ENCODE measurements at places on chromosomes 2 and 18. TPM values are rescaled to one million over a fixed set of nuclear protein-coding genes. Genes with fewer than 3 reads are reported as not detected.
A peak's percentile ranks its signal among the peaks of the same experiment; 100 is the strongest.

The LINC00305 gene
- not detected for total RNA-seq

The SLC9A4 gene
- not detected for total RNA-seq

The DIPK1C gene
- not detected for total RNA-seq

The CTLA4 gene
- total RNA-seq = not detected

The CRYGD gene
- total RNA-seq = not detected

GRCh38 chr2:202815548-202816360 is 55.8 kb downstream of the ICA1L start:
- DNase-seq = no peak

DNA sequence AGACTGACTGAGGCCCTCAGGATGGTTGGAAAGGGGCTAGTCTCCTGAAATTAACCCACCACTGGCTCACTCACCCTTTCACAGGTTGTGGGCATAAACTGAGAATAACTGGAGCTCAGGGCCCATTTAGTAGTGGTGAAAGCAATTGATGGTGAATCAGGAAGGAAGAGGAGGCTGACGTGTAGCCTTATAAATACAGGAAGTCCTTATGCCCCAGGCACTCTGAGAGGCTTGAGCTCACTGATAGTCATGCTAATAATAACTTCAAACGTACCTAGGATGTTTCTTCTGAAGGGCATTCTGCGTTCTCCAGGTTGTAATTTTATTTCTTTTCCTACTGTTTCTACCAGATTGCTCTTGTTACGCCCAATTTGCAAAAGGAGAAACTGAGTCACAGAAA is 328.4 kb downstream of the CLIP4 start:
- DNase-seq = no peak

DNA sequence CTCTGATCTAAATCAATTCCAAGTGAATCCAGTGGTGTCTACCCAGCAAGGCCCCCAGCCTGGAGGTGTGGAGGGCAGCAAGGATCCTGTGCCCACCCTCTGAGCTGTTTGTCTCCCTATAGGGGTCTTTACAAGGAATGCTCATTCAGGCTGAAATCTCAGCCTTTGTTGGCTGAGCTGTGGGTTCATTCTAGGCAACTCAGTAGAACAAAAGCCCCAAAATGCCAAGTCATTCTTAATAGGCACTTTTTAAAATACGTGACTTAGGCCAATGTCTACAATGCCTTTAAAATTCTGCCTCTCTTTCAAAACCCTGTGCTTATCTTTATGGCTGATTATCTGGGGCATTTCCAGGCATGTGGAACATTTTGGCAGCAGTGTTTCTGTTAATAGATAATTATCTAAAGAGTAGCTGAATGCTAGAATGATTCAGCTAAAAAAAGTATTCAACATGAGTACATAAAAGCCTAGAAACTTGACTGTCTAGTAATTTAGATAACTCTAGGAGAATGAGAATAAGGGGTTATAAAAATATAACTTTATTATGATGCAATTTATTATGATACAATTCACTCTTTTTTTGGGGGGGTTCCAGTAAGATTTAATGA is 7.4 kb downstream of the UGT1A6 start:
- DNase-seq = no peak

GRCh38 chr2:22800412-22800811 is 584.6 kb upstream of the KLHL29 start:
- DNase-seq = no peak

DNA sequence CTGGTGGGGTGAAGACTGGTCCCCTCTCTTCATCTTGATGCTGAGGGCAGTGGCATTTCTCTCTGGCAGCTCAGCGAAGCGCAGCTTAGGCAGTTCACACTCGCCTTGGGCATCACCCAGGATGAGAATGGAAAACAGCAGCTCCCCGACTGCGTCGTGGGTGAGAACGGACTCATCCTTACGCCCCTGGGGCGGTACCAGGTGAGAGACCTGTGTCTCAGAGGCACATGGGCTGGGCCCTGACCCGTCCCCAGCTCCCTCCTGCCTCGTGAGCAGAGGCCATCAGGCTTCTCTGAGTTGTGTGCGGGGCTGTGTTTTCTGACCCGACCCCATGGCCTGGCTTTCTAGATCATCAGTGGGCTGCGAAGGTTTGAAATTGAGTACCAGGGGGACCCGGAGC is 8.2 kb upstream of the CCDC74A start:
- peak; percentile 4 for DNase-seq

DNA sequence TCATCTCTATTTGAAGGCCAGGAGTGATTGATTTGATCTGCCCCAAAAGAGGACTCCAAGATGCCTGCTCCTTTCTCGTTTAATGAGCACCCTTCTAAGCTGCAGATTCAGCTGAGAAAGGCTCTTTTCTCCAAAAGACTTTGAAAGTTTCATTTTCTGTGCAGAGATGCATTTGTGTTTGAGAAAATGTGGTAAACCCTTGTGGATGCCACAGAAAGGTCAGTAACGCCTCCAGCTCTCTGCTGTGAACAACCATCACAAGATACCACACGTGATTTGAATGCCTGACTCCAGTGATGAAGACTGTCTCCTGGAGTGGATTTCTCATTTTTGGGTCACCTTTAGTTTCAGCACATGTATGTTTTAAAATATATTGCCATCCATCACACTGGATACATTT is 35.0 kb upstream of the CCDC85A start:
- DNase-seq = no peak

- no peak for DNase-seq
Measured at GRCh38 chr2:128710729-128711128, 392.1 kb upstream of the HS6ST1 start.

DNA sequence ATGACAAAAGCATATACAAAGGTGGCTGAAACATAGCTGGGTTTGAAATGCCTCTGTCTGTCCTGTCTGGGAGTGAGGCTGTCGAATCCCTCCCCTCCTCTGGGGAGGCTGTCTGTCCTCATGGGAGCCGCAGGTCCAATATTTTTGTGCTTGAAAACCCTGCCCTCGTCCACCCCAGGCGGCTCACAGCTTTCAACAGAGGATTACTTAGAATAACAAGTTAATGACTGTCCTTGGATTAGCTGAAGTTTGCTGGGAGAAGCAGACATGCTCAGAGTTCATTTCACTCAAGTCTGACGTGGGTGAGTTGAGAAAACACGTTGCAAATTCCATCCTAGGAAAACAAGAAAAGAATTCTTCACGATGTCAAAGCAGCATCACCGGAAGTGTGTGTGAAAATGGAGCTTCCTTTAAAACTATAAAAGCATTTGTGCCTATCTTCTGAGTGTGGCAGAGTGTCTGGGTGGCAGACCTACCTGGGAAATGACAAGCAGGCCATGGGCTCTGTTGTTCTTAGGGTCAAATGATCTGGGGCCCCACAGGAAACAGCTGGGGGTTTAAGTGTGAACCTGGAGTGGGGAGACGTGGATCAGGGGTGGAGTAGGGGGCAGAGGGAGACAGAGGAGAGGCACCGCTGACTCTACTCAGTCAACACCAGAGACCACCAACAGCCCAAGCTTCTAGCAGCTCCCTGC is 77.1 kb downstream of the DDX1 start:
- DNase-seq = no peak

- no peak for DNase-seq
Measured at GRCh38 chr2:12714391-12715221, 2.1 kb upstream of the TRIB2 start.

DNA sequence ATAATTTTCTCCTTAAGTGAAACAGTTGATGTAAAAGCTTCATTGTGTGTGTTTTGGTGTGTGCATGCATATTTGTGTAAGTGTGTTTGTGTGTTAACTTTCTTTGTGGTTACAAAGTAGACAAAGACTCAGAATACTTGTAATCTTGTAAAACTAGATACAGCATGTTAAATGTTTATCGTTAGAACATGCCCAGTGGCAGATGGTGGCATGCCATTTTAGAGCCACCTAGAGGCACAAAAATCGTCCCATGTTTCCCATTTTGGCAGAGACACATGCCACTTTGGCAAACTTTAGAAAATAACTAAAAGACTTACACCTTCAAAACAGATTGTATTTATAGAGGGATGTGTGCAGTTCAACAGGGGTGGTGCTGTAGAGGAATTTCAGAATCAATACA is 224.1 kb downstream of the LRP1B start:
- peak; percentile 58 for DNase-seq

- DNase-seq = no peak
Measured at GRCh38 chr2:44953499-44953883, 12.0 kb downstream of the SIX3 start.

All from G401 (cell line).